Occipital lobe (tissue), 3 donors: ENCODE measurements at places on chromosomes 16 and 17.
A peak's percentile ranks its signal among the peaks of the same experiment; 100 is the strongest.

DNA sequence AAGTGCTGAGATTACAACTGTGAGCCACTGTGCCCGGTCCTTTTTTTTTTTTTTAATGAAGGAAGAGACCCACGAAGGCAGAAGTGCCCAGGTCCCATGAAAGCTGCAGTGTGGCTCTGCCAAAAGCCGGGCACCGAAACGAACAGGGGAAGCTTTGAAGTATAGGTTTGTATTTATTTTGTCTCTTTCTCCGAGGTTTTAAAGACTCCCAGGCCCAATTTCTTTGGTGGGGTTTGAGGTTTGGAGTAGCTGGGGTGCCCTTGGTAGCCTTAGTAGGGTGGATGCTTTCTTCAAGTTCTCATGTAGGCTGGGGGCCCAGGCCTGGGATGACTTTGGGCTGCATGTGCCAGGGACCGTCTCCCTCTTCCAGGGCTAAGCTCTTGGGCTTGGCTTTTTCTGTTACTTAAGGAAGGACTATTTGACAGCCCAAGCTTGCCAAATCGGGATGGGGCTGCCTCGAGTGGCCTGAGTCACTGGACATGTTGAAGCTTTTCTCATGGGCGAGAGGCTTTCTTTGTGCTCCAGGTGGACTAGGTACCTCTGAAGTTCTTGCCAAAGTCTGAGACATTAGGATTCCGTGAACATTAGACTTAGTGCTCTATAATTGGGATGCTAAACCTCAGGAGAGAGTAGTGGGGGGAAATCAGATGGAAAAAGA is 66.3 kb downstream of the WIPI1 start:
- no peak for DNase-seq

DNA sequence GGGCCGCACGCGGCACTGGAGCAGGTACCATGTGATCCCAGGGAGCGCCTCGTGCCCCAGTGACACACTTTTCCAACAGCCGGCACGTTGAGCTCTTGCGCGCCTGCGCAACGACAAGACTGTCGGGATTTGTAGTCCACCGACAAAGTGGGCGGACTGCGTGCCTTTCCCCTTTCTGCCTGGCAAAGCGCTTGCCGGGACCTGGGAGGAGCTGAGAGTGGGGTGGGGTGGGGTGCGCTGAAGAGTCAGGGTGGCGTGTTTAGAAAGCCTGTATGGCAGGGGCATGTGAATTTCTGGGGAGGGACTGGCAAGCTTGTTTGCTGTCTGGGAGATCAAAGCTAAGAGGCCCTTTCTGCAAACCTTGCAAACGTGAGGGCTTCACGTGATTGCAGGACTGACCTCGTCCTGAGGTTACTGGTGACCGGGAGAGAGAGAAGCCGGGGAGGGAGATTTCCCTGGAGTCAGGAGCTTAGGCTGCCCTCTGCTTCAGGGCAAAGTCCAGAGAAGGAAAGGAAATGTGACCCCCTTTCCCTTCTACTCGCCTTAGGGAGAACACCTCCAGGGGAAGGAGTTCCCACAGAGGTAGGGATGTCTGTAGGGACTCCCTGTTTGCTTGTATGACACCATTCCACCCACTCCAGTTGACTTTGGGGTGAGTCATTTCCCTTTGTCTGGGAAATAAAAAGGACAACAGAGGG is 429 bp upstream of the NR1D1 start:
- DNase-seq: peak; percentile 97

GRCh38 chr17:2487306-2487705 is 24.4 kb downstream of the METTL16 start:
- no peak for DNase-seq

DNA sequence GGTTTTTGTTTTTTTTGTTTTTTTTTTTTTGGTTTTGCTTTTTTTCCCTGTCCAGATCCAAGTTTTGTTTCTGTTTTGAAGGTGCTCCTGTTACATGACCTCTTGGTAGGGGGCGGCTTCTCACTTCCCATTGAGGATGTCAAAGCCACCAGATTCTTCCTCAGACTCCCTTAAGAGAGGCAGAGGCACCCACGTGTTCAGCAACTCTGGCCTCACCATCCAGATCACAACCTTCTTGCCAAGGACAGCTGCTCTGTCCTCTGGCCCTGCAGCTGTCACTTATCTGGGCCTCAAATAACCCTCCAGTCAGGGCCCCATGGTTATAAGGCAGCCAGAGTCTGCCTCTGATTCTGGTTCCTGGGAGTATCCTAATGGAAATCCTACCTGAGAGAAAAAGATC is 208.5 kb downstream of the STX8 start:
- no peak for DNase-seq

- DNase-seq: no peak
Observed at GRCh38 chr17:32445971-32446370, 1.7 kb downstream of the PSMD11 start.

DNA sequence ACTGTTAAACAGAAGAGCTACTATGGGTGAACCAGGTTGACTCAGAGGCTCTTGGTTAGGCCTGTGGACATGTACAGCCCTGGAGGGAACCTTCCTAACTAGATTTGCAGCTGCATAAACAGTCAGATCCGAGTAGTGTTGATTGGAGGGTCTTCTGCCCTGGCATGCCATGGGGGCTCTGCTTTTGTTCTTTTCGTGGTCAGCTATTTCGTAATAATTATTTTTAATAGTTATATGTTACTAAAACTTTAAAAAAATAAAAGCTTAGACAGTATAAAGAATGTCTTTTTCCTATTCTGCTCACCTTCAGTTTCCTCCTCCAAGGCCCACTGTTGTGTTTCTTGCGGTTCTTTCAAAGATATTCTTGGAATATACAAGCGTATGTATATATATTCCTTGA is 67.4 kb upstream of the CLEC18A start:
- DNase-seq: no peak

GRCh38 chr16:67964477-67965131 is 3.8 kb downstream of the SLC12A4 start:
- no peak for DNase-seq

DNA sequence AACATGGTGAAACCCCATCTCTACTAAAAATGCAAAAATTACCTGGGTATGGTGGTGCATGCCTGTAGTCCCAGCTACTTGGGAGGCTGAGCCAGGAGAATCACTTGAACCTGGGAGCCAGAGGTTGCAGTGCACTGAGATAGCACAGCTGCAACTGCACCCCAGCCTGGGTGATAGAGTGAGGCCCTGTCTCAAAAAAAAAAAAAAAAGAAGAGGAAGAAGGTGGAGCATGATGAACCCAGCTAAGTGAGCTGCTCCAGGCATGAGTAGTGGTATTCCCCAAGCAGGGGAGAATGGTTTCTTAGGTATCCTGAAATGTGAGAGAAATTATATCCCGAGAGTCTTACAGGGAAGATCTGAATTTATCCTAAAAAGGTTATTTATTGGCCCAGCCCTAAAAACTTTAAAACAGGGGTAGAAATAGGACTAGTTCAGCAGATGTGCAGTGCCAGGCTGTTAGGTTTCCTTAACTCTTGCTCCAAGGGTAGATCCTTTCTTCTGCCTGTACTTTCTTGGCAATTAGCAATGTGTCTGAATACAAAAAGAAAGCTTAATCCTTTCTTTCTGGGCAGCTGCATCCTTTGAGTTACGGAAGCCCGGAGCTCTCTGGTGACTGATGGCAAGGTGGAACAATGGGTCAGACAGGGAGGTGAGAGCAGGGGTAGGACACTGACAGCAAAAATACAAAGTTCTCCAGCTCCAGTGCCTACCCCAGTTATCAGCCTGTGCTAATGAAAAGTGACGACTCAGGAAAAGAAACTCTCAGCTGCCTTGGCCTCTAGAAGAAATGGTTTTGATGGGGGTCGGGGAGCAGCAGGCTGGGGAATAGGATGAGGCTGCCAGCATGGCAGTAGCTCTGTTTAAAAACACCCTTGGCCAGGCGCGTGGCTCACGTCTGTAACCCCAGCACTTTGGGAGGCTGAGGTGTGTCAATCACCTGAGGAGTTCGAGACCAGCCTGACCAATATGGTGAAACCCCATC is 36.5 kb upstream of the TOB1 start:
- DNase-seq: no peak

- no peak for DNase-seq
Observed at GRCh38 chr17:70355185-70355584, 185.9 kb downstream of the KCNJ2 start.

- no peak for DNase-seq
Observed at GRCh38 chr17:79619196-79619595, 8.3 kb upstream of the RBFOX3 start.

GRCh38 chr17:74435775-74436359 is 4.0 kb downstream of the GPRC5C start:
- no peak for DNase-seq

DNA sequence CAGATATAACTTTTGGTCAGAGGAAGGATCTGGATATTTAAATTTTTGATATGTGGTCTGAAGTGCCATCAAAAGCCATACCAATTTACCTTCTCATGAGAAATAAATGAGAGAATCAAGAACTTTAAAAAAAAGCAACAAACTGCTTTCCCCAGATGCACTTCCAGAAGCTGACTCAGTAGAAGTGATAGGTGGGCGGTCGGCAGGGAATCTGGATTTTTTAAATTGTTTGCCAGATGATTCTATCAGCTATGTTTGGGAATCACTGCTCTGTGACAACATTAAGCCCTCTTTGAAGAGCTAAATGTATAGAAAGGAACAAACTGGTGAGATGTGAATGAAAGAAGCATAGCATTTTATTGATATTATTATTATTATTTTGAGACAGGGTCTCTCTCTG is 19.2 kb downstream of the CDH3 start:
- DNase-seq: no peak

DNA sequence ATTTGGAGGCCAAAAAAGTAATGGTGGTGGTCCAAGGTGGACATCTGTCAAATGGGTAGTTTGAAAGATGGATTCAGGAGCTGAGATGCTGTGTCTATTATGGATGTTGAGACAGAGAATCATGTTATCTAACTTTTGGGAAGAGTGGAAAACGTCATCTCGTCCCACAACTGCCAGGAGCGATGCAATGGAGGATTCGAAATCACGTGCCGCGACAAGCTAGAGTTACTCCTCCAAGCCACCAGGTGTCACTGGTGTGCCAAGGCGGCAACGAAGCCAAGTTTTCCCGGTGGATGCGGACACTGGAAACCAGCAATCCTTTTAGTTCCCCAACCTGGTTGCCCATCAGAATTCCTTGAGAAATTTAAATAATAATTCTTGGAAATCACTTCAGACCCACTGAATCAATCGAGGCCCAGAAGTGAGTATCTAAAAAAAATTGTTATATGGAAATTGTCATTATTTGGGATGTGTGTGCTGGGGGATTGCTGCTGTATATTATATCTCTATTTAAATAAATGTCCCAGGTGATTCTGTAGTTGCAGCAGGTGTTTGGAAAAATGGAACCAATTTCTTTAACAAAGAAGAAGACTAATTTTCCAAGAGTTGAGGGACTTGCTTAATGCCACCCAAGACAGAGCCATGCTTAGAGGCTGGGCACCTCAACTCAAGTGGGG is 206.1 kb downstream of the HAPSTR1 start:
- DNase-seq: no peak
